Right kidney (tissue), 9 donors: ENCODE measurements at places on chromosomes 6 and 20.

- DNase-seq: no peak
Observed at GRCh38 chr6:3789896-3790558, 38.5 kb upstream of the PXDC1 start.

DNA sequence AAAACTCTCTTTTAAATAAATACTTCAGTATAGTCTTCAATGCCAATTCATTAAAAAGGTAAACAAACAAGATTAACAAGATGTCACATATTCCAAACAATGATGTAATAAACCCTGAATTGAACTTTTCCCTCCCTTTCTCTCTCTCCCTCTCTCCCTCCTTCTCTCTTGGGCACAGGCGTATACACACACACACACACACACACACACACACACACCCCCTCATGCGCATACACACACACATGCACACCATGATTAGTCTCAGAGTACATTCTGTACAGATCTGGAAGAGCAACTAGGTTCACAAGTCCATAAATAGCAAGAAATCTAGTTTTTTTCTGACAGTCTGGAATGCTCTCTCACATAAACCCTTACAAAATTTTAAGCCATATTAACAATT is 128.3 kb downstream of the DST start:
- no peak for DNase-seq

GRCh38 chr6:126054258-126054702 is 67.9 kb downstream of the TRMT11 start:
- DNase-seq: no peak

DNA sequence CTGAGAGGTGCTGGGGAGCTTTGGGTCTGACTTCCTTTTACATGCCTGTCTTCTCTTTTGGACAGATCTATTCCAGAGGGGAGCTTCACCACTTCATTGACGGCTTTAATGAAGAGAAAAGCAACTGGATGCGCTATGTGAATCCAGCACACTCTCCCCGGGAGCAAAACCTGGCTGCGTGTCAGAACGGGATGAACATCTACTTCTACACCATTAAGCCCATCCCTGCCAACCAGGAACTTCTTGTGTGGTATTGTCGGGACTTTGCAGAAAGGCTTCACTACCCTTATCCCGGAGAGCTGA is 13.1 kb downstream of the PRDM1 start:
- DNase-seq: no peak

GRCh38 chr6:11618533-11618932 is 81.0 kb downstream of the TMEM170B start:
- DNase-seq: no peak

GRCh38 chr20:20694591-20694990 is 17.9 kb downstream of the RALGAPA2 start:
- peak; percentile 4 for DNase-seq

DNA sequence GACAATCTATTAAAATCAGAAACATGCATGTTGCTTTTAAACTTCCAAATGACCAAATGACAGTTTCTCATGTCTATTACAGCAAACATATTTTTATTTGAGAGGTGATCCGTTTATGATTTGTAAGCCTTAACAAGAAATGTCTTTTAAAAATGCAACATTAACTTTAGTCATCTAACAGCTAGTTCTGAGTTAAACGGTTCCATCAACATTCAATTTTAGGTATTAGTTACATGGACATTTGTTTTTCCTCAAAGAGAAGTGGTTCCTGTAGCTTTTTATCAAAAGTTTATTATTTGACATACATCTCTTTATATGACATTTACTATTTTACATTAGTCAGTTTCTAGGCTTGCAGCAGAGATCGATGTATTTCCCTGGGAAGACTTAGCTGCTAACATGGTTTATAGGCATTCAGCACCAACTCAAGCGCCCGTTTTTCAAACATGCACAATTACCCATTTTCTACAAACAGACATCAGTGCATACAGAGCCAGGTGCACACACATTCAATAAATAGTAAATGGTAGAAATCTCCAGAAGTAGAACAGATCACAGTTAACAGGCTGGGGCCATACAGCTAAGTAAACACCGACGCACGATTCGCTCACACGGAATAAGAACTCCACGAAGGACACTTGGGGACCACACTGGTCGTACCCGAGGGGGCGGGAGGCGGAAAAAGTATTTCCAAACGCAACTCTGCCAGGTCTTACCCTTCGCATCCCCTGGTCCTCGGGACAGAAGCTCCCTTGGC is 882 bp downstream of the CNR1 start:
- no peak for DNase-seq

DNA sequence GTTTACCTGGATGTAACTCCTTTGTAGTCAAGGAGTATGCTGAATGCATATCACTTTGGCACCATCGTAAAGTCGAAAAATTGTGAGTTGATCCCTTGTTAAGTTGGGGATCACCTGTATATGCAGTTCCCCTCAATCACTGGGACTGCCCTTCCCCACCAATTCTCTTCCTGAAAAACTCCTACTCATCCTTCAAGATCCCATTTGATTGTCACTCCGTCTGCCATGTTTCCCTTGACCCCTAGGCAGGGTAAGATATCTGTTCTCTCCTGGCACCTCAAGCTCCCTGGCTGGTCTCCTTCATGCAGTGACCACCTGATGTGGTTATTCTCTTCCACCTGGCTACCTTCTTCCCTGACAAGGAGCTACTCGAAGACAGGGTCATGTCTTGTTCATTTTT is 10.0 kb upstream of the NOL4L start:
- no peak for DNase-seq

GRCh38 chr6:150681578-150682395 is 82.1 kb downstream of the PLEKHG1 start:
- no peak for DNase-seq

GRCh38 chr6:33175436-33176069 is 16.7 kb downstream of the COL11A2 start:
- DNase-seq: no peak

DNA sequence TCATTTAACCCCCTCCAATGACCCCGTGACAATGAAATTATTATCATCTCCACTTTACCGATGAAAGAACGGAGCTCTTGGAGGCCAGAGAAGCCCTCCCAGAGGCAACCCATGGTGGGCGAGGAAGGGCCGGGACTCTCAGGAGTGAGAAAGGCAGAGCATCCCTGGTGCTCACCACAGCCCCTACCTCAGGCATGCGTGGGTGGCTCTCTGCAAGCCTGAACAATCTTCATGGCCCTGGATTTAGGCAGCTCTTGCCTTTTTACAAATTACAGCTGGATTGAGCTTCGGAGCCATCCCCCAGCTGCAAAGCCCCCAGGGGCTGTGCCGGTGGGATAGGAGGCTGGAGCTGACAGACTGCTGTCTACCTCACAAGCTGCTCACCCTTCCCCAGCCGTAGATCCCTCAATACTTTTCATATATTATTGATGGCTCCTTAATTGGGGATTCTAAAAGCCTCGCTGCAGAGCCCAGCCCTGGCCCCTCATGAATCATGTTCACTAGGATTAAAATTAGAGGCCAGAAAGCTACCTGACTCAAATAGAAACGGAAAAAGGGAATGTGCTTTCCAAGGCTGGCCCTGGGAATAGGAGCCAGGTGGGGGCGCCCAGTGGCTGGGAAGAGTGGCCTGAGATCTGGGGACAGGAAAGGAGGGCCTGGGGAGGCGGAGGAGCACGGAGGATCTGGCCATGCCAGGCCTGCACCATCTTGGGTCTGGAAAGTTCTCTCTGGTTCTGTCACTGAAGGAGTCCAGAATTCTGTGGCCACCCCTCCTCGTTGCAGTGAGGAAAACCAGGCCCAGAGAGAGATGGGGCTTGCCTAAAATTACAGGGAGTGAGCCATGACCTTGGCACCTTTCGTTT is 29.1 kb downstream of the CPNE5 start:
- DNase-seq: peak; percentile 58

GRCh38 chr20:19012676-19013075 is 199.1 kb downstream of the SCP2D1 start:
- DNase-seq: no peak

DNA sequence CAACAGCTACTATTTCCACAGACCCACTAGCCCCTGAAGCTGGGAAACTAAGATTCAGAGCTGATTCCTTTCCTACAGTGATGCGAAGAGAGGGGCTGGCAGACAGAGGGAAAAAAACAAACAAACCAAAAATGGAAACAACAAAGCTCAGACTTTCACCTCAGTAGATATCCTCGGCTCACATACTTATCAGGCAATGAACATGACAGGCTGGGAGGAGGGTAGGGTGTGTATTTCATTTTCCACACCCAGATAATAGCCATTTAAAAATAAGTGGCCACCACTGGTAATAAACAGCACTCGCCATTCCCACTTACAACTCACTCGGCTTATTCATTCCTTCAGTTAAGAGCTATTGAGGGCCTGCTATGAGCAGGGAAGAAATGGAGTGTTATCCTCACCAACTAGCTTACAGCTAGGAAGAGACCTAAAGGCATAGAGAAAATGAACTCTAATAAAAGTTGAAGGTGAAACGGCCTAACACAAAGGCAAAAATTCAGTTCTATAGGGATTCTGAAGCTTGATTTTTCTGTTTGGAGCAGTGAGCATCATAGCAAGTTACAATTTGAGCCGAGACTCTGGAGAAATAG is 32.0 kb upstream of the SPTLC3 start:
- DNase-seq: no peak

DNA sequence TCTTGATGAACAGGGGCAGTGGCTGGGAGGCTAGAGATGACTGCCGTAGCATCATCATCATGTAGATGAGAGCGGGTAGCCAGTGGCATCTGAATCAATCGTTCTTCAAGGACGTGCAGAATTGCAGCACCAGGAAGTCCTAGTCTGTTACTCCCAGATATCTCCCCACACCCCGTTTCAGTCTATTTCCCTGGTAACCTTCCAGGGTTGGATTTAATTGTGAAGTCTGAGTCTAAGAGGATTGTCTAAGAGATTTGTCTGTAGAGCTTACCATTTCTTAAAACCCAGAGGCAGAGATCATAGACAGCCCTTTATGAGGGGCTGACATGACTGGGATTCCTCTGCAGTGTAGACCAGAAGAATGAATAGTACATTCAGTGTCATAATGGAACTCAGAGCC is 16.6 kb upstream of the CD83 start:
- DNase-seq: no peak

DNA sequence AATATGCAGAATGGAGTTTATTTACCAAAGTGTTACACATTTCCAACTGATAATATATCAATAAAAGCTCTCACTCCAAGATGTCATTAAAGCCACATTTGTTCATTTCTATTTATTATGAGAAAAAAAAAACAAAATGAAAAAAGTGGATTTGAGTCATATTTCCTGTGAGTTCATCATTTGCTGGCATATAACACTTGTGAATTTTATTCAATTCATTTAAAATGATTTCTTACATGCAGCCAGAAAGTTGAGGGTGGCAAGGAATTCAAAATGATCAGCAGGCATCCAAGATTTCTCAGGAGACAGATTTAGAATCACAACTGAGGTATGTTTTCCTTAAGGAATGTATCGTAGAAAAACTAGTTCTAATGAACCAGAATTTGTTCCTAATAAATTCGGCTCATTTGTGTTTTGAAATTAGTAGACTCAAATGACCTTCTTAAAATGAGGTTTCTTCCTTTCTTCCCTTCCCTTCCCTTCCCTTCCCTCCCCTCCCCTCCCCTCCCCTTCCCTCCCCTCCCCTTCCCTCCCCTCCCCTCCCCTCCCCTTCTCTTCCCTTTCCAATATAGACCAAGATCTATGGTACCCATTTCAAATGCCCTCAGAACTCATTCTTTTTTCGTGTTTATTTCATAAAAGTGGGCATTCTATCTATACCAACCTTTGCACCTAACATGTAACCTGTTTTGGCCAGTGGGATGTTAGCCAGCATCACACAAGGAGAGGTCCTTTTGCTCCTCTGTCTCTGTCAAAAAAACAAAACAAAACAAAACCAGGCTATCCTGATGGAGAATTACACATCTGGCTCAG is 357.9 kb upstream of the TSHZ2 start:
- DNase-seq: no peak

DNA sequence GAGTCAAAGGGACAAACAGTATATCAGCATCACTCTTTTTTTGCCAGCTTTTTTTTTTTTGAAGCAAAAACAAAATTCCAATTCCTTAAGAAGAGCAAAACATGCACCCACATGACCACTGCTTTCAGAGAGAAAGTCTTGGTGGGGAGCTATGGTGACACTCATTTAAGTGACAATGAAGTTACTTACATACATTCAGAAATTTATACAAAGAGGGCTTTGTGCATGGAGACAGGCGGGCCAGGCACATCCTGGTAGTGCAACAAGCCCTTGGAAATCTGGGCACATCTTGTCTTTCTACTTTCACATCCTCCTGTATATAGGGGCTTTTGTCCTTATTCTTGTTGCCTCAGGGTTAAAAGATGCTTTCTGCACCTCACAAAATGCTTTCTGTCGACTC is 55.9 kb downstream of the IL22RA2 start:
- DNase-seq: no peak

- no peak for DNase-seq
Observed at GRCh38 chr6:140070846-140071473, 696.5 kb upstream of the CITED2 start.

- no peak for DNase-seq
Observed at GRCh38 chr6:18019539-18020534, 32.4 kb upstream of the KIF13A start.

DNA sequence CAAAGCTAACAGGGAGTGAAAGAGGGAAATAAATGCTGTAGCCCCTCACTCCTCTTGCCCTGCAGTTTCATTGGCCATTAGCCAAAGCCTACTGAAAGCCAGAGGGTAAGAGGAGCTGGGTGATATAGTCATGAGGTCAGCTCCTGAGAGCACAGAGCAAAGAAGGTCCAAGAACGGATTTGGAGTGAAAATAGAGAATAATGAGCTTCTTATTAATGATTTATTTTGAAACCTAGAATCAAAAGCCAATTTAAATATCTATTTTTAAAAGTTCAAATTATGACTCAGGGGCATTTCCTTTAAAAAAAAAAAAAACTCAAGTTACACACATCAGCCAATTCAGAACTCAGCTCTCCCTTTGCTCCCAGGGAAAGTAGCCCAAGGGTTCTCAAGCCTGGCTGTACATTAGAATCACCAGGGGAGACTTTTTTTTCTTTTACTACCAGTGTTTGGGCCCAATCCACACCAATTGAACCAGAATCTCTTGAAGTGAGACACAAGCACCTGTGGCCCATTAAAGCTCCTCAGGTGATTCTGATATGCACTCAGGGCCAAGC is 79.1 kb downstream of the SNAP25 start:
- DNase-seq: no peak

- DNase-seq: no peak
Observed at GRCh38 chr6:21636876-21637275, 43.3 kb downstream of the SOX4 start.

- DNase-seq: no peak
Observed at GRCh38 chr6:9659848-9660247, 755.0 kb downstream of the TFAP2A start.

GRCh38 chr20:2130062-2130591 is 28.5 kb downstream of the STK35 start:
- no peak for DNase-seq

- DNase-seq: no peak
Observed at GRCh38 chr6:160031442-160031841, 62.6 kb downstream of the IGF2R start.

DNA sequence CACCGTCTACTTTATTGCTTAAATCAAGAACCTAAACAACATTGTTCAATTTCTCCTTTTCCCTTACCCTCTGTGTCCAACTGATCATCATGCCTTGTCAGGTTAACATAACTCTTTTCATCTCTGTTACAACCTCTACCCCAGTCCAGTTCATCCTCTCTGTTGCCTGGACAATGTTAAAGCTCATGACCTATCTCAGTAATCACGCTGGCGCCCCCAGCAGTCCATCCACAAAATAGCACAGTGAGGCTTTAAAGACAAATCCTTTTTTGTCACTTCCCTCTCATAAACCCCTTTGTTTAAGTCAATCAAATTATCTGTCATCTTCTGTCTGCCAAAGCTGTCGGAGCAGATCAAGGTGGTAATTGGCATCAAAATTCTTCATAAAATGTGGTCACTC is 140.1 kb downstream of the QKI start:
- no peak for DNase-seq

GRCh38 chr6:15458021-15458459 is 204.8 kb downstream of the DTNBP1 start:
- DNase-seq: no peak
